Activated naive CD4-positive, alpha-beta T cell treated with Interleukin-2 at 50 U/mL for 16 hours (primary cell): ENCODE measurements at places on chromosomes 4 and X.

- no peak for DNase-seq
These were observed 1039.6 kb downstream of the PDHA2 start for GRCh38 chr4:96879527-96879926.

GRCh38 chr4:566508-567295 is 9.4 kb downstream of the TMEM271 start:
- no peak for DNase-seq

DNA sequence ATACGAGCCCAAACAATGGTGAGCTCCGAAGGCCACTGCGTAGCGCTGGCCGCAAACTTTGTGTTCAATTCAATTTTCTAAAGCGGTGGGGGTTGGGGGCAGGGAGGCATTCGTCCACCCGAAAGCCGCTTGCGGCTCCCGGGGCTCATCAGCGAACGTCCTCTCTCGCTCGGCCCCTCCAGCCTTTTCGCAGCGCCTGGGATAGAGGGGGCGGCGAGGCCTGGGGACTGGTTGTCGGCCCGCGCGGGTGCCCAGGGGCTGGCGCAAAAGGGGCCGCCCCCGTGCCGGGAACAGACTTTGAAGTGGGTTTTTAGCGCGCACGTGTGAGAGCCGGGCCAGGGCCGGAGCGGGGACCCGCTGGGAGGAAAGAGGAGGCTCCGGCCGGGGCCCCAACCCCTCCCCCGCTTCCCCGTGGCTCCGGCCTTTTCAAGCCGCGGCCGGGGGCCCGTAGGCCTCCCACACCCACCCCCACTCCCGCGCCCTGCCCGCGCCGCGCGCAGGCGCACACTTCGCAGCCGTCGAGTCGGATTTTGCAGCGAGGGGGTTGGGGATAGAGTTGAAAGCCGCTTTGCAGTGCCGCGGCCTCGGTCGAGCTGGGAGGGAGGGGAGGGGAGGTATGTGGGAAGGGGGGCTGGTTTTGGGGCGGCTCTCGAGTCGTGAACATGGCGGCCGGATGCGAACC is 8.3 kb downstream of the ZIC3 start:
- DNase-seq: no peak

- DNase-seq: no peak
These were observed 1.3 kb upstream of the FAT4 start for GRCh38 chr4:125313497-125313896.

- no peak for DNase-seq
These were observed 3.4 kb downstream of the ARX start for GRCh38 chrX:25012433-25012735.
